HuH-7 (cell line): ENCODE measurements at places on chromosomes 6 and 20.

- DNase-seq: no peak
These were observed 22.8 kb downstream of the OR2A4 start for GRCh38 chr6:131678442-131678841.

- no peak for DNase-seq
These were observed 32.2 kb downstream of the CSE1L start for GRCh38 chr20:49078310-49078709.

GRCh38 chr6:66396549-66396948, 689.5 kb upstream of the EYS start:
- no peak for DNase-seq

- DNase-seq: no peak
These were observed 63.9 kb downstream of the CHMP4B start for GRCh38 chr20:33875055-33875454.

DNA sequence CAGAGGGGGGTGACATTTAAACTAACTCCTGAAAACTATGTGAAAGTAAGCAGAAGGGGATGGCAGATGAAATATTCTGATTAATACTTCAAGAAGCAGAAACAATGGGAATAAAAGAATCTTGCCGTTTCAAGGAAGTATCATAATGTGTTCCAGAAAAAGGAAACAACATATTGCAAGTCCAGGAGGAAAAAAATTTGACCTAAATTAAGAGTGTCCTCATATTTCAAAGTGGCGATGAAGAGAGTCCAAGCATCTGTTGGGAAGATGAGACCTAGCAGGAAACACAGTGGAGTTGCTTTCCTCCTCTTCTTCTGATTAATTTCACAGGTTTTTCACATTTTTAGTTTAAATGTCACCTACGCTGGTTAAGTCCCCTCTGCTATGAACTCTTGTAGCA, 45.6 kb upstream of the TNFAIP3 start:
- no peak for DNase-seq

DNA sequence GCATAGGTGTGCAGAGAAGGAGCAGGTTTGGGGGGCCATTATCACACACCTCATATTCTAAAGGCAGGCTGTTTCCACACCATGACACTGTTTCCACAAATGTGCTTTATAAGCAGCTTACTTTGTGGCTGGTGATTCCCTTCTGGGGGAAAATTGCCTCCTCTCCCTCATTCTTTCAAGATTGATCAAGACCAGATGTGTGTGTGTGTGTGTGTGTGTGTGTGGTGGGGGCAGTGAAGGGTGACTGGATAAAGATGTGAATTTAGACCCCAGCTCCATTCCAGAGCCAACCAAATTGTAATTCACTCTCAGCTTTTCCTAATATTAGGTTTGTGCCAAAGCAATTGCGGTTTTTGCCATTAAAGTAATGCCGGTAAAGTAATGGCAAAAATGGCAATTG, 45.6 kb downstream of the EDN3 start:
- DNase-seq: no peak

DNA sequence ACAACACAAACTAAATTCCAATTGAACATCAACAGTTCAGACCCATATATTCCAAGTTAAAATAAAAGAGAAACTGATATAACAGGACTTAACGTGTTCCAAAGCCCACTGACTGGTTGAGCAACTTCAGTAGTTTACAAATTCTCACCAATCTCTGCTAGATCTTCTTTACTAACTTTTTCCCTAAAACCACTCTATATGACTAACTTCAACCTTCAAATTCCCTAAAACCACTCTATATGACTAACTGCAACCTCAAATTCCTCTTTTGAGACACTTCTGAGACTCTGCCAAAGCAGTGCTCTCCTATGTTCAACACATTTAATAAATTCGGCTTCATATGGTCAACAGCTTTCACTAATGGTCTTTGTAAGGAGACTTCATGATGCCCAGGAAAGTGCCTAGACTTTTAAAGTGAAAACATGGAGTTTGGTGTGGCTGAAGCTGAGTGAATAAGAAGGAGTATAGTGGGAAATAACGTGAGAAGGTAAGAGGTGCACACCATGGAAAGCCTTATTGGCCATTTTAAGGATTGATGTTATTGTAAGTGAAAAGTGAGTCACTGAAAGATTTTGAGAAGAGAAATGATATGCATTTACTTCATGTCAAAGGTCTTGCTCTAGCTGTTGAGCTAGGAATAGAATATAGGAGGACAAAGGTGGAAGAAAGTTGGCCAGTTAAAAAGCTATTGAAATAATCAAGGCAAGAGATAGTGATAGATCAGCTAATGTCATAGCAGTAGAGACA, 134.0 kb upstream of the HCRTR2 start:
- no peak for DNase-seq

DNA sequence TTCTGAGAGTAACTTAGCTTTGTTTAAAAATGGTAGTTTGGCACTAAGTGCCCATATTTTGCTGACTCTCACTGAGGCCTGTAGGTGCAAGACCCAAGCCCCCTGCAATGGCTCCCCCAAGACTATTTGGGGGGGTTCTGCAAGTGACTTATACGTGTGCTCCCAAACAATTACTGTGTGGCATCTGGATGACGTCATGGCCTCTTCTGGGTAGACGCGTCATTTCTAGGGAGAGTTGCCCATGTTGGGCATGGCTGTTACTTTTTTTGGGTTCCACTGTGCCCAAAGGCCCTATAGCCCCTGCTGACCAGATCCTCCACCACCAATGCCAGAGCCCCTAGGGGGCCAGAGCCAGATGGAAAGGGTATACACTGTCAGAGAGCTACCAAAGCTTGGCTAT, 110.3 kb upstream of the MYLIP start:
- no peak for DNase-seq

DNA sequence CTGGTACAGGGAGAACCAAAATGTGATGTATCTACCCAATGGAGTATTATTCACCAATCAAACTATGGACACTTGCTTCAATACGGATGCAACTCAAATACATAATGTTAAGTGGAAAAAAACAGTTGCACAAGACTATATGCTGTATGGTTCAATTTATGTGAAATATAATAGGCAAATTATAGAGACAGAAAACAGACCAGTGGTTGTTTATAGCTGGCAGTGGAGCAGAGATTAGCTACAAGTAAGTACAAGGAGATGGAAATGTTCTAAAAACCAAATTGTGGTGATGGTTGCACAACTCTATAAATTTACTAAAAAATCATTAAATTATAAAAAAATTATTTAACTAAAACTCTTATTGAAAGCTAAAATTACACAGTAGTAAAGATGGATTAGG, 113.2 kb downstream of the PRDM1 start:
- no peak for DNase-seq

- DNase-seq: no peak
These were observed 8.7 kb downstream of the TRIM38 start for GRCh38 chr6:25971187-25971821.

DNA sequence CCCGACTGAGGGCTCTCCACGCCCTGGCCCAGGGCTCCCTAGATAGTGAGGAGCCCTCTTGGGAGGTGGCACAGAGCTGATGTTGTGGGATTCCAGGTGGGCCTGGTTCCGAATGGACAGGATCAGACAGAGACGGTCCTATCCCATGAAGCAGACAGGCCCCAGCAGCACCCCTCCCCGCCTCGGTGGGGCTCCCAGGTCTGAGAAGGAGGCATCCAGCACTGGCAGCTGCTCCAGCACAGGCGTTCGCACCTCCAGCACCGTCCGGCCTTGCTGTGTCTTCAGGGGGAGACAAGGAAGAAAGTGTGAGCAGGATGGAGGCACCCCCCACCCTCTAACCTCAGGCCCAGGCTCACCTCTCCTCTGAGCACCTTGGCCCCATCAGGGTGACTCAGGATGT, 28.7 kb downstream of the COL11A2 start:
- DNase-seq: no peak
